ENCODE measurements at places on chromosomes 2 and 18. TPM values are rescaled to one million over a fixed set of nuclear protein-coding genes. Genes with fewer than 3 reads are reported as not detected.

- DNase-seq = no peak
Observed at GRCh38 chr2:135688978-135689377, 52.7 kb upstream of the UBXN4 start.

DNA sequence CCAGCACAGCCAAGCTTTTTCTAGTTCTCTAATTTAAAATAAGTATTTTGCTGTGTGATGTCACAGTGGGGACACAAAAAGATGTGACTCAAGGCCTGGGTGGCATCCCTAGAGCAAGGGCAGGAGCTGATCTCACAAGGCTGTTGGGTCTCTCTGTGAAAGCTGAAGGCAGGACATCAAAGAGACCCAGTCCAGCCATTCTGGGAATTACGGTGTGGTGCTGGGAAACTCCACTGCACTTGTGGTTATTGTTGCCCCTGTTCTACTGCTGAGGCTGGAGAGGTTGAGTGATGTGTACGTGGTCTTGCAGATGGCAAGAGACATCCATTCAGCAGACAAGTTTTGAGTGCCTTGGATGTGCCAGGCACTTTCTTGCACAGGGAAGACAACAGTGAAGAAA lies 352.9 kb downstream of the CYRIA start:
- DNase-seq = no peak

GRCh38 chr18:3150274-3150673 lies 69.5 kb downstream of the MYOM1 start:
- DNase-seq = no peak

DNA sequence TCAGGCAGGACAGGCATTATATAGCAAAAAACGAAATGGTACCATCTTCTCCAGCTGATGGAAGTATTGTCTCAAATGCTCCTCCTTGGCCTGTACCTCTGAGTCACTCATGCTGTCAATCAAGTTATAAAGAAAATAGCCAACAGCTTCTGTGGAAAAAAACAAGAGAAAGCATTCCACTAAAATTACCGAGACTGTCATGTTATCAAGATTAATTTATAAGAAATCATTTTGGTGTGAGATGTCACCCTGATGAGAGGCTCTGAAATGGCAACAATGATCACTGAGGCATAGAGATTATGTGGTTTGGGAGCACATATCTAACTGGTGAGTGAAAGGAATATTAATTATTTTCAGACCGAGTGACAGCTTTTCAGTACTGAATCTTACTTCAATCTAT lies 47.4 kb downstream of the LRPPRC start:
- no peak for DNase-seq

DNA sequence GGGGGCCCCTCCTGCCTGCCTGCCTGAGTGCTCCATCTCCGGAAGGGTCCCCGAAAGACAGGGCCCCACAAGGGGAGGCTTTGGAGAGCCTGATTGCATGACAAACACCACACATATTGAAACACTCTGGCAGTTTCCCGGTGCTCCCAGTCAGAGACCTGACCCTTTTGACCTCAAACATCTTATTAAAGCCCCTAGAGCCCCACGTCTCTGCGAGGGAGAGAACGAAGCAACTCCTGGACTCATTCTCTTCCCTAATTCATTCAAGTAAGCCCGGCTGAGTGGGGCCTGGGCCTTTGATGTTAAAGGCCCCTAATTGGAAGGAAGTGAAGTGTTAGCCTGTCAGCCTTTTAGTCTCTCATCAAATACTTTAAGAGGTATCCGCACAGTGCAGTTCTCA lies 335.6 kb downstream of the CYRIA start:
- DNase-seq = no peak

GRCh38 chr18:24212939-24213338 lies 74.1 kb downstream of the CABYR start:
- no peak for DNase-seq

GRCh38 chr2:75586971-75587370 lies 26.2 kb upstream of the EVA1A start:
- DNase-seq = no peak

- DNase-seq = no peak
Observed at GRCh38 chr18:80033181-80034067, 810 bp upstream of the RBFA start.

- no peak for DNase-seq
Observed at GRCh38 chr2:49032126-49032525, 122.2 kb downstream of the FSHR start.

GRCh38 chr18:64714086-64714485 lies 565.2 kb upstream of the LINC00305 start:
- DNase-seq = no peak

GRCh38 chr18:28088477-28088876 lies 88.5 kb downstream of the CDH2 start:
- no peak for DNase-seq

- DNase-seq = no peak
Observed at GRCh38 chr2:181036445-181036844, 56.0 kb downstream of the UBE2E3 start.

DNA sequence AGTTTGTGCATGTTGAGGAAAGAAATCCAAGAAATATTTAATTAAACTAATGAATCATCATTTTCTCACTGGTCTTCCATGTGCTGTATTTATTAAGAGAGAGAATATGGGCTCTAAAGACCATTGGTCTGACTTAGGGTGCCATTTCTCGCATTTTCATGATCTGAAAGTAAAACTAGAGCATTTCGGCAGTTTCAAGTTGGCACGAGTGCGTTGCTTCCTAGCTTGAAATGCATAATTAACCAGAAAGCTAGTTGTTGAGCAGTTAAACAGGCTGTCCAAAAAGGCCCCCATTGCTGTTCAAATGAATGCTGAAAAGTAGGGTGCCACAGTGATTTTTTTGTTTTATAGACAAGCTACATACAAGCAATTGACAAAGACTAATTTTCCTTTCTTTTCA lies 47.4 kb downstream of the SLC8A1 start:
- DNase-seq = no peak

GRCh38 chr2:55168221-55169154 lies 63.6 kb downstream of the CLHC1 start:
- peak; percentile 75 for DNase-seq

DNA sequence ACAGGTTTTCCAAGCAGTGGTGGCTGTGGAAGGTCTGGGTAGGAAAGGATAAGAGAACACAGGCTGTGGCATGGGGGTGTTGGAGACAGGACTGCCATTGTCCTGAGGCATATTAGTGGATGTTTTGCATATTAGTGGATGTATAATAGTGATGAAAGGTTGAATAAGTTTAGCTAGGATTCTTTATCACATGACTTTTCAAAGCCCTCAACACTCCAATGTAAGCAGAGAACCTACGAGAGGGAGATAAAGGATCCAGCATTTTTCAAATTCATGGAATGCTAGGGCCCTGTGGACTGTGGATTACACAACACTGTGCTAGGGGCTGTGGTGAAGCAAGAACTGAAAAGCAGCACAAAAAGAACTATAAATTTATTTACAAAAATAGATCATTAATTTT lies 63.2 kb downstream of the POLE4 start:
- no peak for DNase-seq

DNA sequence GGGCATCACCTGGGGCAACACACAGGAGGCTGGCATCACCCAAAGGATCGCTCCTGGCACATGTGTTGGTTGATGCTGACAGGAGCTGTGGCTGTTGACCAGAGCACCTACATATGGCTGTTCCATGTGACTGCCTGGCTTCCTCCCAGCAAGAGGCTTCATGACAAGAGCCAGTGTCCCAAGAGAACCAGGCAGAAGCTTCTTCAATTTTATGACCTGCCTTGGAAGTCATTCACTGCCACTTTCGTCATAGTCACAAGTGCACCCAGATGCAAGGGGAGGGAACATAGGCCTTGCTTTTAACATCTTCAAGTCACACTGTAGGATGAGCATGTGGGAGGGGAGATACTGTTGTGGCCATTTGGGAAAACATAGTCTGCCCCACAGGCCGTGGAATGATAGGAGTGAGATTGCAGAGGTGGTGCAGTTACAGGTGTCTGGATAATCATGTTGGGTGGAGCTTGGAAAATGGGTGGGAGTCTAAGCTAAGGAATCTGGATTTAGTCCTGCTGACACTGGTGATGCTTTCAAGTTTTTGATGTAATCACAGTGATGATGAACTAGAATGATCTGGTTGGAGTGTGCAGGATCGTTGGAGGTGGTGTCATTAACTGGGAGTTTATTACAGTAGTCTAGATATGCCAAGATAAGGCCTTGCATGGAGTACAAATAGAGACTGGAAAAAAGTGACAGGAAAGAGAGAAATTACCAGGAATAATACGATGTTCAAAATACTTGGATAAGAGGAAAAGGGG lies 107.0 kb downstream of the RAPGEF4 start:
- no peak for DNase-seq

DNA sequence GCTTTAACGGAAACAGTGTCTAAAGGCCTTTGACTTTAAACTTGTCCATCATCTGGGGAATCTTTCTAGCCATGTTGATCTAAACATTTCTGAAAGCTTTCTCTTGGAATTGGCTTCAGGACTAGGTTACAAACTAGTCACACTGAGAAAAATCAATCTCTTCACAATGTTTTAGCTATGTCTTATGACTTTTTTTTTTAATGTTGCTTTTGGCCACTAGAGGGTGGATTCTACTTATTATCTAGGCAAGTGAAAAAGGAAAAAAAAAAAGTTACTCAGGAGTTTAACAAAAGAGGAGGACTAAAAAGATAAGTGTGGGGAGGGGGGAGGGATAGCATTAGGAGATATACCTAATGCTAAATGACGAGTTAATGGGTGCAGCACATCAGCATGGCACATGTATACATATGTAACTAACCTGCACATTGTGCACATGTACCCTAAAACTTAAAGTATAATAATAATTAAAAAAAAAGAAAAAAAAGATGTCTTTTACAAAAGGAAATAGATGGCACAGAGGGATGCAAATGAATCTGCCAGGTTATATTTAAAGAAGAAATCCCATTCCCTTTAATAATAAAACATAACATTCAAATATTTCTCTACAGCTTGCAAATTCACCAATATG lies 160.4 kb upstream of the PID1 start:
- DNase-seq = no peak

Gene CPLX4
- total RNA-seq = not detected

Gene ADRA2B
- total RNA-seq = 3.2 TPM

Gene GLI2
- total RNA-seq = 14.4 TPM

Gene RGPD4
- total RNA-seq = 0.40 TPM

Gene VWC2L
- total RNA-seq = not detected

Gene AGXT
- total RNA-seq = not detected

Gene TMEM131
- 43.2 TPM for total RNA-seq

Gene C2orf78
- not detected for total RNA-seq

Gene MC4R
- total RNA-seq = not detected

Gene CYS1
- total RNA-seq = 9.3 TPM

Gene IKZF2
- 22.1 TPM for total RNA-seq

All from sciatic nerve (tissue), 2 donors.